ENCODE measurements at places on chromosomes 2 and 18.

DNA sequence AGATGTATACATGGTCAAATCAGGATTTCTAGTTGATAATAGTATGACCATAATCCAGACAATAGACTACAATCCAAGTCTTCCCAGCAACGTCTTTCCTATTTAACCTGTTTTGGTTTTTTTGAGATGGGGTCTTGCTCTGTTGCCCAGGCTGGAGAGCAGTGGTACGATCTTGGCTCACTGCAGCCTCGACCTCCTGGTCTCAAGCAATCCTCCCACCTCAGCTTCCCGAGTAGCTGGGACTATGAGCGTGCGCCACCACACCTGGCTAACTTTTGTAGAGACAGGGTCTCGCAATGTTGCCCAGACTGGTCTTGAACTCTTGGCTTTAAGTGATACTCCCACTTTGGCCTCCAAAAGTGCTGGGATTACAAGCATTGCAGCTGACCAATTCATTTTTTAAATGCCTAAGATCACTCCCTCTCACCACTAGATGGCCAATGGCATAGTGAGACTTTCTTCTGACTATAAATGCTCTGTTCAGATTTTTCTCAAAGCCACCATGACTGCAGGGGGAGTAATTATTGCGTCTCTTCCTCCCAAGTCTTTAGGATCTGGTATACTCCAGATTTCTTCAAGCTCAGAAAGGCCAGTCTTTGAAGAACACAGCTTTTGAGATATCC lies 47.6 kb downstream of the HNRNPLL start:
- no peak for DNase-seq

GRCh38 chr2:42787424-42787787 lies 5.0 kb downstream of the HAAO start:
- DNase-seq = no peak

GRCh38 chr2:9952856-9953503 lies 1.5 kb downstream of the GRHL1 start:
- DNase-seq = no peak

DNA sequence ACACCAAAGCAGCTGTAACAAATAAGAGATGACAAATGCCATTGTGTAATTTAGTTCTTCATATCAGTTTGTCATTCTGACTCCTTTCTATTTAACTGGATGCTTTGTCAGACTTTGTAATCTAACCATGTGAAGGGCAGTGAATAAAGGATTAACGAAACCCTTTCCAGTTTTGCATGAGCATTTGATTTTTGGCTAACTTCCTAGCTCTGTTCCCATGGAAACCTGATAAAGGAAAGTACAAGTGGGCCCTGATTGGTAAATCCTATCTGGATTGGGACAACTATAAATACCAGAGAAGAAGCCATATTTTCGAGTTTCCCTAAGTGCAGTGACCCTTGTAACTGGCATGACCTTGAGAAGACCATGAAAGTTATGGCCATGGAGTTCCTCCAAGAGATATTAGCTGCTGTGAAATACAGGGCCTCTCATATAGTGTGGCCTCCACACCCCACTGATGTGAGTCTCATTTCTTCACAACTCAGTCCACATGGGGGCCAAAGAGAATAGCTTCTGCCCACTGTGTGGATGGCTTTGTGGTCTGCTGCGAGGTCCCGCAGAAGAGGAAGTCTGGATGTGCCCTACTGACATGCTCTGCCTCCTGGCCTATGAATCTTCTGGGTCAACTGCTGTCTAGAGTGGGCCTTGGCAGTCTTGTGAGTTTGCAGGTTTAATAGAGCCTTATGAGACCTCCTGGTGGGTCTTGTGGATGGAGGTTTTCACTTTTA lies 38.2 kb upstream of the CYP1B1 start:
- peak; percentile 20 for DNase-seq

DNA sequence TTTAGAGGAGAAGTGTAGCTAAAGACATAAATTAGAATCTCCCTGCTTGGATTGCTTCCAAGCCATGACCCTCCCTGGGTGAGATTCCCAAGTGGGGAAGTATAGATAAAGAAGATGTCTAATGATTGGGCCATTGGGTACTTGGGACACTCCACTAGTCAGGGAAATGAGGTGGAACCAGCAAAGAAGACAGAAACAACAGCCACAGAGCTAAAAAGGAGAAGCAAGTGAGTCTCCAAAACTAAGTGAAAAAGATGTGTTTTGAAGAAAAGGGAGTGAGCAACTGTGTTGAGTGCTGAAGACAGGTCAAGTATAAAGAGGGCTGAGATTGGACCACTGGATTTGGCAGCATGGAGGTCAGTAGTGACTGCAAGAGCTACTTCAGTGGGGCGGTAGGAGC lies 276.7 kb upstream of the STON1 start:
- DNase-seq = no peak

DNA sequence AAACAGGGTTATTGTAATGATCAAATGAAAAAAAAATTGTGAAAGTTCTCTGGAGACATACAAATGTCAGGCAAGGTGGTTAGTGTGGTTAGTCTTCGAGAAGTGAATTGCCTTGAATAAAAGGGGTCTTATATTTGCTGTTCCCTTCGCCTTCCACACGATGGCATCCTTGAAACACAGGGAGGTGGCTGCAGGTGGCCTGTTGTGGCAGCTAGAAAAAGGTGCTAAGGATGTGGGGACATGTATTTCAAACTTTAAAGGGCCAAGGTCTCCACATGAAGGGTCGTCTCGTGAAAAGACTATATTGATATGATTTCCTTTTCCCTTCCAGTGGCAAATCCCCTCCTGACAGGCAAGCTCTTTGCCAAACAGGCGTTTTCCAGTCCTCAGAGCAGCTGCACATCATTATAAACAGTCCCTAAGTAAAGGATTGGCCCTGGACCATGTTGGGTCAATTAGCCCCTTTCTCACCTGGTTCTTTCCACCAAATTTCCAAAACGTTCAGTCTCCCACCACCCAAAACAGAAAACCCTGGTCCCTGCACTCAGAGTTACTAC lies 68.5 kb downstream of the COPS8 start:
- no peak for DNase-seq

DNA sequence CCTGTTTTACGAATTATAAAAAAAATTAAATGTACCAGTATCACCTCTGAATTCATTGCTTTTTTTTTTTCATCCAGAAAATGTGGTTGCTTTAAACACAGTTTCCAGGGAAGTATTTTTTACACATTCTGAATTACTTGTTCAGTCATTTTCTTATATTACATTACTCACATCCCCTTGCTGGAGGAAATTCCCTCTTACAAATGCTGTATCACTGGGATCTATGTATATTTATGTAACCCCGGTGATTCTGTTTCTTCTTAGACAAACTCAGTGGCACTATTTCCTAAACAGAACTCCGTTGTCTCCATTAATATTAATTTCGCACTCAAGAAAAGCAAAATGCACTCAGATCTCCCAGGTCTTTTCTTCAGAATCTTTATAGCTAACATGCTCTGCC lies 1078.5 kb upstream of the ZEB2 start:
- no peak for DNase-seq

DNA sequence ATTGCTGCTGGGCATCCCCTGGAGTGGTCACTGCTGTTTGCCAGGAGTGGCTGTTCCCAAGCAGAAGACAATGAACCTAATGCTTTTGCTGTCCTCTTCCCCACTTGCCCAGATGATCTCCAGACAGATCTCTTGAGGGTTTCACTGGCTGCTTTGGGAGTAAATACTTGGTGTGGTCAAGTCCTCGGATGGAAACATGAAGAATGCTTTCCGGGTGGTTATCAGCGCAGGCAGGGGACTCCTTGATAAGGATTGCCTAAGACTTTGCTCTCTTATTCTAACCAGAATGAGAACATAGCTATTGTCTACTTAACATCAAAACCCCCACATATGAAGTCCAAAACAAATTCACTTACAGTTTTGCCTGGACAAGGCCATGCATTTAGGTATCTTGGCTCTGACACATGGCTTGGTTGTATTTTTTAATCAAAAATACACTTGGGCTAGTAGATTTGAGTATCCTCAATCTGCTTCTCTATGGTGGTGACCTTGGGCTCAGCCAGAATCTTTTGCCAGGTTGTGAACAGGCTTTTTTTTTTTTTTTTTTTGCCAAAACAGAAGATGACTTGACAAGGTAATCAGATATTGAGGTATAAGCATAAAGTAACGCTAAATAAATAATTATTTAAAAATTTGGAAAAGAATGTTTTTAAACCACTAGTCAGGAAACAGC lies 34.8 kb upstream of the MYO3B start:
- no peak for DNase-seq

- no peak for DNase-seq
Observed at GRCh38 chr2:184646177-184646576, 47.8 kb downstream of the ZNF804A start.

DNA sequence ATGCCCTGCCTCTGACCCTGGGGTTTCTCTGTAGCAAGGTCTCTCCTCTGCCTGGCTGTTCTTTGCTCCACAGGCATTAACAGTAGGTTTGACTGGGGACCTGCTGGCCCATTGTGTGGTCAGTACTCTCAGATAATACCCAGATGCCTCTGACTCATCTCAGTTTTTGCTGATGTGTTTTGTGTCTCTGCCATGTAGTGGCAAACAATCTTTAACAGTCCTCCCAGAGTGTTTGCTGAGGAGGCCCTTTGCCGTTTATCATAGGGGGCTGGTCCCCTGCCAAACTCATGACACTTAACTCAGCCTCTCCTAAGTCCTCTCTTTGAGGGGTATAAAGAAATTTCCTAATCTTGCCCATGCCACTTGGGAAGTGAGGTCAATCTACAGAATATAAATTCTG lies 793.7 kb upstream of the FANCL start:
- no peak for DNase-seq

GRCh38 chr18:42437001-42437400 lies 482.0 kb downstream of the PIK3C3 start:
- no peak for DNase-seq

DNA sequence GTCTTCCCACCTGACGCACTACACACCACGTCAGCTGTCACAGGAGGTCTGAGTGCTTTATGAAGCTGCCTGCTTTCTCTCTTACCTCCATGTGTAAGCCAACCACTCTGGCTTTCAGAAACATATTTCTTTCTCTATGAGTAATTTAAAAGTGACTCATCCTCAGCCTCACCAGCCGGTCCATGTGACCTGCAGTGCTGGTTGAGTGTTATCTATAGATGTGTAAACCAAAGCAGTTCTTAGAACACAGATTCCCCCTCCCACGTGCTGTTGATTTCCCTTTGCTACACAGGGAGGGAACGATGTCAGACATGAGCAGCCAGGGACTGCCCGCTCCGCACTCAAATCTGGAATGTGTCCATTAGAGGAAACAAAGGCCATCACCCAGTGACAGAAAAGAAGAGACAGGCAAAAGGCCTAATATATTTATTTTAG lies 157.8 kb downstream of the BCL2 start:
- DNase-seq = no peak

GRCh38 chr2:171309455-171310286 lies 124.1 kb downstream of the METTL8 start:
- DNase-seq = no peak

DNA sequence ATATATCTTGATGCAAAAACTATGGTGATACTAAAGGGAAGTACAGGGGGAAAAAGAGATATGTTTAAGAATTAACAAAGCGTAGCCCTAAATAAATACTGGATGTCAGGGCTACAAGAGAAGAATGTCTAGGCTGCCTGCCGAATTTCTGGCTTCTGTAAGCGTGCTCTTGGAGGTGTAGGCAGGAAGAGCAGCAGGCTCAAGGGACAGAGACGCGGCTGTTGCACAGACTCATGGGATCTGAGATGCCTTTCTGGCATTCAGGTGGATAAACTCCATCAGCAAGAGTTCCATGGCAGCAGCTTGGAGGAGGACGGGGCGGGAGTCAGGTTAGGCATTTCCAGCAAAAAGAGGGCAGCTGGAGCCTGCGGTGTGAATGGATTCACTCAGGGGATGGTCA lies 123.2 kb upstream of the TWIST2 start:
- DNase-seq = no peak
